Upper lobe of right lung (tissue), 1 donor: ENCODE measurements at places on chromosomes 3 and 15. TPM values are rescaled to one million over a fixed set of nuclear protein-coding genes. Genes with fewer than 3 reads are reported as not detected.

GRCh38 chr15:97984157-97984556 lies 23.7 kb downstream of the ARRDC4 start:
- no peaks in the 10 kb centered on the region for H3K4me1 ChIP-seq
- H3K27ac ChIP-seq: no peak overlapping the region
- H3K27me3 ChIP-seq: no peaks in the 10 kb centered on the region
- no peaks in the 10 kb centered on the region for H3K36me3 ChIP-seq
- H3K4me3 ChIP-seq: no peak overlapping the region

Gene AP3B2
- total RNA-seq: 3.8 TPM

GRCh38 chr15:67504796-67505195 lies 16.1 kb upstream of the C15orf61 start:
- no peak overlapping the region for H3K27ac ChIP-seq
- no peaks in the 10 kb centered on the region for H3K27me3 ChIP-seq
- peaks cover 10% of the 10 kb centered on the region for H3K4me1 ChIP-seq
- DNase-seq: no peak
- H3K36me3 ChIP-seq: no peaks in the 10 kb centered on the region

GRCh38 chr15:51750792-51751696 lies at the start of gene TMOD2:
TSS of gene TMOD2 (plus strand) at chr15:51751597. CDS start at chr15:51766442, 14,845 bp downstream.
- DNase-seq: peak; percentile 83
- peaks cover 12% of the 10 kb centered on the region for H3K4me1 ChIP-seq
- no peak within 1 kb of the TSS for H3K27ac ChIP-seq

Gene ILDR1
- total RNA-seq: 6.9 TPM

DNA sequence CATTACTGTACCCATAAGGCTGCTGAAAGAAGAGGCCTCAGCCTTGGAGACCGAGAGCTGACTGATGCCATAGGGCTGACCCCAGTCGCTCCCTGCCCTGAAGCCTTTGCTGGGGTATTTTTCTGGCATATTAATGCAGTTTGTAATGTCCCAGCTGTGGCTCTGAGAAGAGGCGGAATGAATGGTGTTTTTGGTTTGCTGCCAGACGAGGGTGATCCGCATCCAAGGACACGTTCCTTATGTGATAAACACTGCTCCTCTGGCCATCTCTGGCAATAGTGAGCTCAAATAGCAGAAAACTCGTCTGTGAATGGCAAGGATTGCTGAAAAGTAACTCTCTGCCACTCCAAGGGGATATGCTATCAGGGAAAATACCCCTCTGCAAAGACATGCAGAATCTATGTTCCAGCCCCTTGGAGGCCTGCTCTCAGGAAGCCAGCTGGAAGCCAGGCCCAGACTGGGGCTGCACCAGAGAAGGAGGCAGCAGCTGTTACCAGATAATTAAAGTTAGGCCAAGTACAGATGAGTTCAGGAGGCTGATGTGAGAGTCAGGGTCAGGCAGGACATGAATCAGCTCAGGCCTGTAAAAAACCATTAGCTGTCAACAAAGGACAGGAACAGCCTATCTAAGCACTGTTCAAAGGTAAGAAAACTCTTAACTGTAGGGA lies 28.9 kb upstream of the KLHL6 start:
- H3K4me1 ChIP-seq: peaks cover 33% of the 10 kb centered on the region
- no peak for DNase-seq
- H3K27me3 ChIP-seq: no peaks in the 10 kb centered on the region
- H3K36me3 ChIP-seq: no peaks in the 10 kb centered on the region

- no peak overlapping the region for H3K27ac ChIP-seq
- no peak for DNase-seq
- no peaks in the 10 kb centered on the region for H3K4me1 ChIP-seq
- no peaks in the 10 kb centered on the region for H3K27me3 ChIP-seq
- no peaks in the 10 kb centered on the region for H3K36me3 ChIP-seq
Measured at GRCh38 chr3:123298903-123299302, 97.2 kb downstream of the SEC22A start.

- no peaks in the 10 kb centered on the region for H3K4me1 ChIP-seq
- no peak overlapping the region for H3K27ac ChIP-seq
- no peaks in the 10 kb centered on the region for H3K27me3 ChIP-seq
- no peak for DNase-seq
Measured at GRCh38 chr15:26182441-26182840, 319.3 kb upstream of the ATP10A start.

- no peaks in the 10 kb centered on the region for H3K27me3 ChIP-seq
- H3K4me3 ChIP-seq: no peak overlapping the region
- no peak for DNase-seq
- no peak overlapping the region for H3K27ac ChIP-seq
- no peaks in the 10 kb centered on the region for H3K4me1 ChIP-seq
Measured at GRCh38 chr3:149703466-149703865, 45.6 kb upstream of the WWTR1 start.

Gene DGKG
- total RNA-seq: 4.7 TPM

GRCh38 chr15:57198654-57199291 lies 177.5 kb upstream of the CGNL1 start:
- H3K27ac ChIP-seq: no peak overlapping the region
- H3K36me3 ChIP-seq: no peaks in the 10 kb centered on the region
- no peak for DNase-seq
- no peaks in the 10 kb centered on the region for H3K27me3 ChIP-seq
- no peak overlapping the region for H3K4me3 ChIP-seq

Gene ELL3
- 4.3 TPM for total RNA-seq

DNA sequence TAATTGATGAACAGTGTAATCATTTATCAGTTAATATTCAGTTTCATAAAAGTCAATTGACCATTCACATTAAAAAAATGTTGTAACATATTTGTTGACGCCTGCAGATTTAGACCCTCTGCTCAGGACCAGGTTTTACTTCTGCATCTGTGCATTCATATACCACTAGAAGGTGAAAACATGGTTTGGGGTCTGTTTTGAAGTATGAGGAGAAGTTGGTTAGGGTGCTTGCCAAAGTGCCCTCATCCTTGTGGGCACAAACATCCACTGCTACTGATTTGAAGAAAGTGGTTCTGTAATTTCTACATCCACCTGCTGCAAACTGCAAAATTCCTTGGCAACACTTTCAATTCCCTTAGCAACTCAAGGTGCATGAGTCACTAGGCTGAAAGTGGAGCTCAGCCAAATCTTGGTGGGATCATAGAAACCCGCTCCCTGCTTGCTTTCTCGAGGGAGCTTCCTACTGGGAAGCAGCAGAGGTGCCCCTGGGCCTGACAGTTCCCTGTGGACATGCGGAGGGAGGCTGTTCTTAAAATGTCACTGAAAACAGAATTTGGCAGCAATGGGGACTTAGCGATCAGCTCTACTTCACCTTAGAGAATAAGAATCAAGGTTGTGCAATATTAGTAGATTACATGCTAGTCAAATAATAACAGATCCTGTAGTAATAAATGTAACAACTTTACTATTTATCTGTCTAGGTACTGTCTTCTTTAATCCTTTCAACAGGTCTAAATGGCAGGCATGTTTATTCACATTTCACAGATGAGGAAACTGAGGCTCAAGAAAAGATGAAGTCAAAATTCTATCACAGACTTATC lies 301.0 kb upstream of the TBL1XR1 start:
- H3K27ac ChIP-seq: no peak overlapping the region
- no peaks in the 10 kb centered on the region for H3K36me3 ChIP-seq
- no peaks in the 10 kb centered on the region for H3K27me3 ChIP-seq
- H3K4me3 ChIP-seq: no peak overlapping the region

DNA sequence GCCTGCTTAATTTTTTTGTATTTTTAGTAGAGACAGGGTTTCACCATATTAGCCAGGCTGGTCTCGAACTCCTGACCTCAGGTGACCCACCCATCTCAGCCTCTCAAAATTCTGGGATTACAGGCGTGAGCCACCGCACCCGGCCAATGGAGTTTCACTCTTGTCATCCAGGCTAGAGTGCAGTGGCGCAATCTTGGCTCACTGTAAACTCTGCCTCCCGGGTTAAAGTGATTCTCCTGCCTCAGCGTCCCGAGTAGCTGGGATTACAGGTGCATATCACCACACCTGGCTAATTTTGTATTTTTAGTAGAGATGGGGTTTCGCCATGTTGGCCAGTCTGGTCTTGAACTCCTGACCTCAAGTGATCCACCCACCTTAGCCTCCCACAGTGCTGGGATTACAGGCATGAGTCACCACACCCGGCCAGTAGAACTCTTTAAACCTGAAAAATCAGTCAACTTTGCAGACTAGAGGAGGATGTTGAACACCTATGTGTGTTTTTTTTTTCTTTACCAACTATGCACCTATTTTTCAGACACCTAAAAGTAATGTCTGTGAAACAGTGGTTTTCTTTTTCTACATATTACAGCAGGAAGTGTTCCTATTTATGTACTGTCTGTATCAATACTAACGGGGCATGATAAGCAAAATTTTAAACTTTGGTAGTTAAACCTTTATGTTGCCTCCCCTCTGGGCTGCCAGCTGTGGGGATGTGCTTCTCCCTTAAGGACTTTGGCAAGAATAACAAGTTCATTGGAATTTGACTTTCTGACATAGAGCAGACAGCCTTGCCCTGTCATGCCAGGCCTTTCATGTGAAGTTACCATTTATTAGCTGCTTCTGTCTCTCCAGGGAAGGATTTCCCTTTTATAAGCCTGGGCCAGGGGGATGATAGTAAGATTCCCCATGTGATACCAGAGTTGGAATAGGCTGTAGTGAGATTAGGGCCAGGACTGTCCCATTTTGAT lies 8.1 kb downstream of the ARIH2 start:
- H3K27me3 ChIP-seq: no peaks in the 10 kb centered on the region
- peaks cover 37% of the 10 kb centered on the region for H3K4me1 ChIP-seq
- peaks cover 87% of the 10 kb centered on the region for H3K36me3 ChIP-seq
- H3K4me3 ChIP-seq: no peak overlapping the region
- no peak overlapping the region for H3K27ac ChIP-seq

Gene MAGI1
- 45.8 TPM for total RNA-seq

DNA sequence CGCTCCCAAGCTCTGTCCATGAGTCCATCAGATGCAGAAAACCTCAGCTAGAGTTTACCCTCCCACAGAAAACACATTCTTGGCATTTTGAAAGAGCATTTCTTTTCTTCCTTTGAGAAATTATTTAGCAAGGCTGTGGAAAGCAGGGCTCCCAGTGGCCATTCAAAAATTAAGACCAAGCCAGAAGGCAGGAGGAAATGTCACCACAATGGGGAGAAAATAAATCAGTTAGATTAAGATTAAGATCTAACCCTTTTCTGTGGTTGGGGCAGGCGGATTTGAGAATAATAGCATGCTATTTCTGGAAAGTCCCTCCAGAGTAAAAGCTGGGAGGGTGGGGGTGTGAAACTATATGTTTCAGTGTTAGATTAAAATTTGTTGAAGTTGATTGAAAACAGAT lies 20.2 kb downstream of the LRIG1 start:
- H3K4me1 ChIP-seq: peaks cover 70% of the 10 kb centered on the region
- no peak overlapping the region for H3K4me3 ChIP-seq
- H3K27me3 ChIP-seq: no peaks in the 10 kb centered on the region
- peak overlapping the region; percentile 52 for H3K27ac ChIP-seq
- DNase-seq: no peak
- H3K36me3 ChIP-seq: no peaks in the 10 kb centered on the region

GRCh38 chr15:66065325-66065724 lies 188.2 kb downstream of the MEGF11 start:
- no peaks in the 10 kb centered on the region for H3K4me1 ChIP-seq
- no peak overlapping the region for H3K4me3 ChIP-seq
- no peak overlapping the region for H3K27ac ChIP-seq
- no peak for DNase-seq

- no peaks in the 10 kb centered on the region for H3K27me3 ChIP-seq
- H3K27ac ChIP-seq: no peak overlapping the region
- H3K4me1 ChIP-seq: no peaks in the 10 kb centered on the region
Measured at GRCh38 chr3:18830087-18830486, 318.2 kb upstream of the KCNH8 start.

Gene RASGRP1
- 9.4 TPM for total RNA-seq

GRCh38 chr3:184405075-184406030 lies 25.5 kb downstream of the CHRD start:
- DNase-seq: no peak
- H3K4me1 ChIP-seq: no peaks in the 10 kb centered on the region
- H3K4me3 ChIP-seq: no peak overlapping the region
- H3K27me3 ChIP-seq: peaks cover 27% of the 10 kb centered on the region
- H3K27ac ChIP-seq: no peak overlapping the region

GRCh38 chr3:156675830-156676767 lies 1.7 kb downstream of the TIPARP start:
- H3K27ac ChIP-seq: peak overlapping the region; percentile 96
- H3K4me1 ChIP-seq: peaks cover 48% of the 10 kb centered on the region
- no peak for DNase-seq

- H3K36me3 ChIP-seq: no peaks in the 10 kb centered on the region
- no peaks in the 10 kb centered on the region for H3K4me1 ChIP-seq
Measured at GRCh38 chr3:185270956-185271332, 17.1 kb upstream of the EHHADH start.

- H3K36me3 ChIP-seq: no peaks in the 10 kb centered on the region
- H3K4me1 ChIP-seq: no peaks in the 10 kb centered on the region
- H3K27me3 ChIP-seq: no peaks in the 10 kb centered on the region
- no peak overlapping the region for H3K27ac ChIP-seq
- no peak overlapping the region for H3K4me3 ChIP-seq
Measured at GRCh38 chr3:165636684-165637015, 200.6 kb downstream of the BCHE start.

- no peaks in the 10 kb centered on the region for H3K4me1 ChIP-seq
- DNase-seq: no peak
- H3K27ac ChIP-seq: no peak overlapping the region
- no peaks in the 10 kb centered on the region for H3K27me3 ChIP-seq
- no peak overlapping the region for H3K4me3 ChIP-seq
- H3K36me3 ChIP-seq: no peaks in the 10 kb centered on the region
Measured at GRCh38 chr3:53555068-53555588, 60.7 kb downstream of the CACNA1D start.

GRCh38 chr3:170144437-170144843 lies 37.1 kb downstream of the PHC3 start:
- no peak for DNase-seq
- H3K4me1 ChIP-seq: peaks cover 4% of the 10 kb centered on the region
- H3K27ac ChIP-seq: no peak overlapping the region
- H3K4me3 ChIP-seq: no peak overlapping the region

DNA sequence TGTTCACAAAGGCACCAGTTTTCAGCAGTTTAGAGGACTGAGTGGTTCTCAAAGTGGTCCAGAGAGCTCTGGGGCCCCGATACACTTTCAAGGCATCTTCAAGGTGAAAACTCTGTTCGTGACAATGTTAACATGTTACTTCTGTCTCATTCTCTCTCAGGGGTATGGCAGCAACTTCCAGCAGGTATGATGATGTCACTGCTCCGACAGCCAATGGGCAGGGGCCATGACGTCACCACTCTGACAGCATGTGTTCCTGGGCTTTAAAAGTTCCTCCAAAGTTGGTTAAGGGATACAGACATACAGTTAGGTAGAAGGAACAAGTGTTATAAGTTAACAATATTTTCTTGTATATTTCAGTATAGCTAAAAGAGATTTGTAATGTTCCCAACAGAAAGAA lies 87.9 kb downstream of the KLF15 start:
- no peak overlapping the region for H3K4me3 ChIP-seq
- no peaks in the 10 kb centered on the region for H3K27me3 ChIP-seq
- DNase-seq: no peak
- peak overlapping the region; percentile 90 for H3K27ac ChIP-seq
- H3K4me1 ChIP-seq: peaks cover 44% of the 10 kb centered on the region

GRCh38 chr15:78408961-78409360 lies 29.1 kb upstream of the IREB2 start:
- no peaks in the 10 kb centered on the region for H3K4me1 ChIP-seq
- no peaks in the 10 kb centered on the region for H3K36me3 ChIP-seq
- no peak overlapping the region for H3K4me3 ChIP-seq
- peaks cover 11% of the 10 kb centered on the region for H3K27me3 ChIP-seq
- no peak for DNase-seq
- no peak overlapping the region for H3K27ac ChIP-seq

Gene POLQ
- 0.55 TPM for total RNA-seq

GRCh38 chr15:40048211-40048792 lies 9.3 kb upstream of the SRP14 start:
- peaks cover 44% of the 10 kb centered on the region for H3K4me1 ChIP-seq
- H3K36me3 ChIP-seq: no peaks in the 10 kb centered on the region
- H3K4me3 ChIP-seq: no peak overlapping the region

Gene MGLL
- 194 TPM for total RNA-seq

GRCh38 chr3:184757022-184757651 lies 45.3 kb upstream of the MAGEF1 start:
- DNase-seq: no peak
- H3K4me1 ChIP-seq: no peaks in the 10 kb centered on the region
- H3K27ac ChIP-seq: peak overlapping the region; percentile 42
